ENCODE measurements at places on chromosomes 16 and 17.

GRCh38 chr16:21598701-21599121 lies 666 bp upstream of the METTL9 start:
- DNase-seq, result no peak

GRCh38 chr16:77696149-77696548 lies 26.2 kb upstream of the NUDT7 start:
- no peak for DNase-seq

- DNase-seq, result no peak
Observed at GRCh38 chr17:59456923-59457615, 108.3 kb upstream of the DHX40 start.

DNA sequence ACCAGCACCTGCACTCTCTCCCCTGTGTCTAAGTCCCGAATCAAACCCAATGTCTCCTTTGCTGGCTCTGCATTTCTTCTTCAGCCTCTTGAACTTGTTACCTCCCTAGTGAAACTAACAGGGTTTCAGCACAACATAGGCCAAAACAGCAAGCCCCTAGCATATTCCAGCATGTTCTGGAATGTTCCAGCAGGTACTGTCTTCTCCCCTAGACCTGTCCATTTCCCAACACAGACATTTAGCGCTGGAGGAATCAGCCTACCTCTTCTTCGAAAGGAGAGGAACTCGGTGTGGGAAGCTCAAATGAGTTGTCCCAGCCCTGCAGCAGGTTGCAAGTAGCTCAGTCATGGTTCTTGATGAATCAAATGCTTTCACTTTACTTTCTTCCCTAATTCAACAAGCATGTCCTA lies 47.1 kb downstream of the LITAF start:
- no peak for DNase-seq

- DNase-seq, result no peak
Observed at GRCh38 chr17:32486111-32486700, 587 bp upstream of the CDK5R1 start.

- no peak for DNase-seq
Observed at GRCh38 chr16:1991135-1991551, 1.4 kb downstream of the SYNGR3 start.

- DNase-seq, result no peak
Observed at GRCh38 chr17:71824671-71825070, 296.1 kb upstream of the SOX9 start.
